GM04503 (cell line): ENCODE measurements at places on chromosomes 13 and 19.

DNA sequence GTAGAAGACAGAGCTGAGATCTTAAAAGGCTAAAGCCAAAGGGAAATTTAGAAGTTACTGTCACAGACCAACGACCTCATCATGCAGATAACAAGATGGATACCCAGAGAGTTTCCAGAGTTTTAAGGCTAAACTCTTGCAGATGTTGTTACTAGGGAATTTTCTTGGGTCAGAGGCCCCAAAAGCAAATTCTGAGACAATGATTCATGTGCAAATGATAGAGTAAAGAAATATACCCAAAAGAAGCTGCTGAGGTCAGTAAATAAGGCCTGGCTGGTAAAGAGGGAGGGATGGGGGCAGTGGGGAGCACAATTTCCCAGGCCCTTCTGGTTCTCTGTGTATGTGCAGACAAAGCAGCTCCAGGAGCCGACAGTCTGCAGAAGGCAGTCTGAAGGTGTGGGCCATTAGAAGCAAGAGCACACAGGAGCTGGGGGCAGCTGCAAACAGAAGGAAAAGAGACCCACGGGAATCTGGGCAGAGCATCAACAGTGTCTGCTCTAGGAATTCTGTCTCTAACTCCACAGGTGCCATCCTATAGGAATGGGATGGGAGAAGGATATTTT is 330.8 kb downstream of the TBC1D4 start:
- DNase-seq = no peak

GRCh38 chr13:57673197-57673596 is 41.7 kb downstream of the PCDH17 start:
- no peak for DNase-seq

DNA sequence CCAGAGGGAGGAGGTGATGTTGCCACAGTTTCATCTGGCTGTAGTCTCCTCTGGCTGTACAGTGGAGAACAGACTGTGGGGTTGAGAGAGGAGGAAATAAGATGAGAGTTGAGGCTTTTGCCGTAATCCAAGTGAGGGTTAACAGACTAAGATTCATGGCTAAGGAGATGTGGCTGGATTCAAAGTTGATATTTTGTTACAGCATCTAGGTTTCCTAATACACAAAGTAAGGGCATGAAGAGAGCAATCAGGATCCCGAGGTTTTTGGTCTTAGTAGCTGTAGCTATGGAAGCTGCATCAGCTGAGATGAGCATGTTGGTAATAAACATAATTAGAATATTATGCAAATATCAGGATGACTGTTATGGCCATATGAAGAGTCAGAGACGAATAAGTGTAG is 1.4 kb downstream of the ZNF776 start:
- no peak for DNase-seq

DNA sequence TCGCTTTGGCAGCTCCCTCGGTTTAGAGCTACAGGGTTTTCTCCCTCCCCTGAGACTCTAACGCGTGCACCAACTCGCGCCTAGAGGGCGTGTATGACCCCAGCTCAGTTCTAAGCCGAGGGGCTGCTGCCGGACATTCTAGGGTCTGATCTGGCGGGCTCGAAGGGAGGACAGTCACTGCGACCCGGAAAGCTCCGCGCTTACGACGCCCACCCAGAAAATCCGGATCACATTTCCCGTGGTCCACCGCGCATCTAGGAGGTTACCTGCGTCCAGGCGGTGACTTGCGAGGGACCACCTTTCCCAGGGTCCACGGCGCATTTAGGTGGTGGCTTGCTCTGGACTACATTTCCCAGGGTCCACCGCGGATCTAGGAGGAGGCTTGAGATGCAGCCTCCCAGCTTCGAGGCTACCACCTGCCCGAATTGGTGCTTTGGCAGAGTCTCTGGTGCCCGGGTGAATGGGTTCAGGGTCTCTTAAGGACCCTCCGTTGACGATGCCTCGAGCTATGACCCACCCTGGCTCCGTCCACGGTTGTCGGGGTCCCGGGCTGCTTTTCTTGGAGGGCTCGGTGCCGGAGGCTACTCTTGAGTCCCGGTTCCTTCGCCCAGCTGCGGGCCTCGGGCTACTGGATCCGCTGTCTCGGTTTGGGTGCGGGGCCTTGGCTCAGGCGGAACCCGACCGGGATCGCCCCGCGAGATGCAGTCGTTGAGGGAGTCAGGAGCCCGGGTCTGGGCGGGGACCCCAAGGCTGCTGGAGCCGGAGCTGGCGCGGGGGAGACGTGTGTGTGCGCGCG is 30.5 kb downstream of the ZNF146 start:
- DNase-seq = no peak

- no peak for DNase-seq
Measured at GRCh38 chr19:10761443-10762250, 43.8 kb downstream of the DNM2 start.

DNA sequence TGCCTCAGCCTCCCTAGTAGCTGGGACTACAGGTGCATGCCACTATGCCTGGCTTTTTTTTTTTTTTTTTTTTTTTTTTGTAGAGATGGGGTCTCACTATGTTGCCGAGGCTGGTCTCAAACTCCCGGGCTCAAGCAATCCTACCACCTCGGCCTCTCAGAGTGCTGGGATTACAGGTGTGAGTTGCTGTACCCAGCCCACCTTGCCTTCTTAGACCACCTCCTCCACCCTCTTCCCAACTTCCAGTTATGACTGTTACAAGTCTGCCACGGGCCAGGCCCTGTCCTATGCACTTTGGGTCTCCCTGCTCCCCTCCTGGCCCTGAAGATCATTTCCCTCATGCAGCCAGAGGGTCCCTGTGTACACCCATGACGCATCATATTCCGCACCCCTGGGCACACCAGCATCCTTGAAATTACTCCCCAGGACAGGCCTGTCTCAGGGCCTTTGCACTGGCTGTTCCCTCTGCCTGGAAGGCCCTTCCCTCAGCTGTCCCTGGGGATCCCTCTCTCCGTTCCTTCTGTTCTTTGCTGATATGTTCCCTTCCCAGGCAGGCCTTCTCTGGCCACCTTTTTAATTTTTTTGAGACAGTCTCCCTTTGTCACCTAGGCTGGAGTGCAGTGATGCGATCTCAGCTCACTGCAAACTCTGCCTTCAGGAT is 3.0 kb downstream of the LGALS4 start:
- no peak for DNase-seq

GRCh38 chr13:28805193-28805819 is 14.8 kb upstream of the MTUS2 start:
- DNase-seq = no peak

DNA sequence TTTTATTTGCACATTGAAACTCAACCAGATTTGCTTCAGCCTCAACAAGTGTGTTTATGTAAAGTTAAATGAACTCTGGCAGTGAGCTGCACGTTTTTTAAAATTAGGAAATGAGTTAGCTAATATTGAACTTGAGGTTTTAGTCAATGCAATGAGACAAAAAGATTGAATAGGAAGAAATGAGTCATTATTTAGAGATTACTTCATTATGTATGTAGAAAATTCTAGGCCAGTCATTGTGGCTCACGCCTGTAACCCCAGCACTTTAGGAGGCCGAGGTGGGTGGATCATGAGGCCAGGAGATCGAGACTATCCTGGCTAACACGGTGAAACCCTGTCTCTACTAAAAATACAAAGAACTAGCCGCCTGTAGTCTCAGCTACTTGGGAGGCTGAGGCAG is 22.8 kb upstream of the CD70 start:
- DNase-seq = no peak

DNA sequence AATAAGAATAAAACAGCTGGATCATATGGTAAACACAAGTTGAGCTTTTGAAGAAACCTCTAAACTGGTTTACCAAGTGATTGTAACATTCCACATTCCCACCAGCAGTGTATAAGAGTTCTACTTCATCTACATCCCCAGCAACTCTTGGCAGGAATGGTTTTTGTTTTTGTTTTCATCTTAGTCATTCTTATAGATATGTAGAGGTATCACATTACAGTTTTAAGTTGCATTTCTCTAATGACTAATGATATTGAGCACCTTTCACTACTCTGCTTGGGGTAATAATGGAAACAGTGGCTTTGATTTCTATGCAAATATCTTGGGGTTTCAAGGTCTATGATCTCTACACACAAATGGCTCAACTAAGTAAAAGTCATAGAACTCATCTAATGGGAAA is 614.5 kb downstream of the TBC1D4 start:
- no peak for DNase-seq

GRCh38 chr19:29629836-29630534 is 23.9 kb downstream of the POP4 start:
- no peak for DNase-seq

- DNase-seq = no peak
Measured at GRCh38 chr13:102441085-102441484, 39.2 kb upstream of the FGF14 start.

- DNase-seq = no peak
Measured at GRCh38 chr19:11025445-11025844, 63.8 kb upstream of the LDLR start.

DNA sequence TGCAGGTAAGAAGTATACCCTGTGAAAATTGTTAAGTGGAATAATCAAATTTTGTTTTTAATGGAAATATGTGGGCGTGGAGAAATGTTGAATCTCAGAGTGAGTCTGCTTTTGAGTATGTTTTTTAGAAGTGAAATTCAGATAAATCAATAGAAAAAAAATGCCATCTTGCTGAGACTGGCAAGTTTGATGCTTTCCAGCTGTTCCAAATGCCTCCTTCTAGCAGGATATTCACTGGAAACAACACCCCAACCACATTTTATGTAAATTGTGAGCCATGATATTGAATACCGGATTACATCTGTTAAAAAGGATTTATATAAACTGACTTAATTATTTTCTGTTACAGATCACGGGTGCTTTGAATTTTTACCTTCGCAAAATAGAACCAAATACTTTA is 115.4 kb downstream of the ITGBL1 start:
- no peak for DNase-seq

DNA sequence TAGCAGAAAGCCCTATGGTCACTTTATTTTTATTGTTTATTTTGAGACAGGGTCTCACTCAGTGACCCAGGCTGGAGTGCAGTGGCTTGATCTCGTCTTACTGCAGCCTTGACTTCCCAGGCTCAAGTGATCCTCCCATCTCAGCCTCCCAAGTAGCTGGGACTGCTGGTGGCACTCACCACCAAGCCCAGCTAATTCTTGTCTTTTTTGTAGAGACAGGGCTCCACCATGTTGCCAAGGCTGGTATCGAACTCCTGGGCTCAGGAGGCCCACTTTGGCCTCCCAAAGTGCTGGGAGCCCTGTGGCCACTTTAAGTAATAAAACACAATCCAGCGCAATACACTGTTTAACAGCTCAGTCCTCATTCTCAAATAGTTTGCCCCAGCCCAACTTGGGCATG is 69.3 kb downstream of the NUFIP1 start:
- no peak for DNase-seq

- DNase-seq = no peak
Measured at GRCh38 chr19:17797424-17798201, 2.7 kb downstream of the B3GNT3 start.

DNA sequence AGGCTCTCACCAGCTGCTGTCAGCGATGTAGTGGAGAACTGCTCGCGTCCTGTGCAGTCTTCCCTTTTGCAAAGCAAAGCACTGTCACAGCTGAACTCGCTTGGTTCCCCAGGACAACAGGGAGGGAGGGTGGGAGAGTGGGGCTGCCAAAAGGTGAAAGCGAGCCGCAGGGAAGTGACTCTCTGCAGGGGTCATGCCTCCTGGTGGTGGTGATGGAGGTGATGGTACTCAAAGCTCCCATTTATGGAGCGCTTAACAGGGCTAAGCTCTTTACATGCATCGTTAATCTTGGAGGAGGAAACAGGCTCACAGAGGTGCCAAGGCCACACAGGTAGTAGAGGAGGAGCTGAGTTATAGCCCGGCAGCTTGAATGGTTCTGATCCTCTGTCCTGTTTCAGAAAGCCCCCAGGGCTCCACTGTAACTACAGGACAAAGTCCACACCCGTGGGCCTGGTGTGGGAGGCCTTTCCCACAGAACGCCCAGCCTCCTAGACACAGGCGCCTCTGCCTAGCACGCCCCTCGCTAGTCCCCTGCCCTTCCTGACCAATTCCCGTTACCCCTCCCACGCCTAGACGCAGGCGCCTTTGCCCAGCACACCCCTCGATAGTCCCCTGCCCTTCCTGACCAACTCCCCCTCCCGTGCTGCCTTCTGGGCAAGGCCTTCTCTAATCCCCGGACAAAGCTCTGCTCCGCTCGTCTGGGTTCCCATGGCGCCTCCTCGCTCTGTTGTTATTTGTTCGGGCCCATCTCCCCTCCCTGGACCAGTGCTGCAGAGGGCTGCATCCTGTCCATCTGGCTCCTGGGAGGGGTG is 10.7 kb downstream of the PPP1R37 start:
- no peak for DNase-seq

DNA sequence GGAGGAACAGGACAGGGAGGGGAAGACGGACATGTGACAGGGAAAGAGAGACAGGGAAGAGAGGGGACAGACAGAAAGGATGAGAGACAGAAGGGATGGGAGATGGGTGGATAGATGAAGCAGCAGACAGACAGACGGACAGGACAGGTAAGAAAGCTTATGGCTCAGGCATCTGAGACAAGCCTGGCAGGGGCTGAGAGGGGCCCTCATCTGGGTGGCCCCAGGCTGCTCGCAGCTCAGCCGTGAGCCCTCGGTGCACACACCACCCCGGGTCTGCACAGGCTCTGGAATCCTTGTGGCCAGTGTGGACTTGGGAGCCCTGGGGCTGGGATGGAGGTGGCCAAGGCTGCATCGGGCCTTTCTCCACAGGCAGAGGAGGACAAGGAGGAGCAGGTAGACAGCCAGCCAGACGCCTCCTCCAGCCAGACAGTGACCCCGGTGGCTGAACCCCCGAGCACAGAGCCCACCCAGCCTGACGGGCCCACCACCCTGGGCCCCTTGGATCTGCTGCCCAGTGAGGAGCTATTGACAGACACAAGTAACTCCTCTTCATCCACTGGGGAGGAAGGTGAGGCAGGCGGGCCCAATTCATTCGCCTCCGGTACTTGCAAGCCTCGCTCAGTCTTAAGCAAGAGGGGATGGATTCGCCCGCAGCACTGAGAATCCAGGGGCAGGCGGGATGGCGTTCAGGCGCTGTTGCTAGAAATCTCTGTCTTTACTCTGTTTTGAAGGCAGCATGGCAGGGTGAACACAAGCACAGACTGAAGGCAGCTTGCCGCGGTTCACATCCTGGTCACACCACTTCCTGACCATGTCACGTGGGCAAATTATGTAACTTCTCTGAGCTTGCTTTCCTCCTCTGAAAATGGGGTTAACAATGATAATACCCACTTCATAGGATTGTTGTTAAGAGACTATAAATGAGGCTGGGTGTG is 14.0 kb downstream of the GRAMD1A start:
- no peak for DNase-seq

GRCh38 chr13:97849305-97849704 is 104.2 kb upstream of the IPO5 start:
- DNase-seq = no peak
